ENCODE measurements at places on chromosomes 16 and 17.

- DNase-seq, result no peak
Observed at GRCh38 chr17:80393961-80394360, 21.0 kb upstream of the ENDOV start.

DNA sequence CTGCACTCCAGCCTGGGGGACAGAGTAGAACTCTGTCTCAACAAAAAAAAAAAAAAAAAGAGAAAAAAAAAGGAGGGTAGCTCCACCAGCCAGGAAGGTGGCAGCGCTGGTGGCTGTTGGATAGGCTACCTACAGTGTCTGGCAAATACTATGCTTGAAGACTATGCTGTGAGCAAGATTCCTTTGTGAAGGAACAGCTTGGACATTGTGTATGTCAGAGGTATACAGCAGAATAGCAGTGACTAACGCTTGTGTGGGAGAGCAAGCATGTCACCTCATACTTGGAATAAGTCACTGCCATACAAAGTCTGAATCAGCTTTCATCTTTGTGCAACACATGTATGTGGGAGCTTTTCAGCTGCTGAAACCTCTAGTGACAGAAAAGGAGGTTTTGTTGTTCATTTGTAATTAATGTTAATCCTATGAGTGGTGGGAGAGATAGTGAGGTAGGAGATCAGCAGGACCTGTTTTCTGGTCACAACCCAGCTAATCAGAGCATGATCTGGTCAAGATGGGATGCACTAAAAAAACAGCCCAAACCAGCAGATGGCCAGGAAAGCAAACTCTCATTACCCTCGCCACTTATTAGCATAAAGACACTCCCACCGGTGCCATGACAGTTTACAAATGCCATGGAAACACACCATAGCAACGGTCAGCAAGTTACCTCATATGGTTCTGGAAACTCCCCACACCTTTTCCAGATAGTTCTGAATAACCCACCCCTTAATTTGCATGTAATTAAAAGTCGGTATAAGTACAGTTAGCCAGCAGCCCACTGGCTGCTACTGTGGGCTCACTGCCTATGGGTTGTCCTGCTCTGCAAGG lies 6.8 kb upstream of the ITGAD start:
- DNase-seq, result peak; percentile 18

DNA sequence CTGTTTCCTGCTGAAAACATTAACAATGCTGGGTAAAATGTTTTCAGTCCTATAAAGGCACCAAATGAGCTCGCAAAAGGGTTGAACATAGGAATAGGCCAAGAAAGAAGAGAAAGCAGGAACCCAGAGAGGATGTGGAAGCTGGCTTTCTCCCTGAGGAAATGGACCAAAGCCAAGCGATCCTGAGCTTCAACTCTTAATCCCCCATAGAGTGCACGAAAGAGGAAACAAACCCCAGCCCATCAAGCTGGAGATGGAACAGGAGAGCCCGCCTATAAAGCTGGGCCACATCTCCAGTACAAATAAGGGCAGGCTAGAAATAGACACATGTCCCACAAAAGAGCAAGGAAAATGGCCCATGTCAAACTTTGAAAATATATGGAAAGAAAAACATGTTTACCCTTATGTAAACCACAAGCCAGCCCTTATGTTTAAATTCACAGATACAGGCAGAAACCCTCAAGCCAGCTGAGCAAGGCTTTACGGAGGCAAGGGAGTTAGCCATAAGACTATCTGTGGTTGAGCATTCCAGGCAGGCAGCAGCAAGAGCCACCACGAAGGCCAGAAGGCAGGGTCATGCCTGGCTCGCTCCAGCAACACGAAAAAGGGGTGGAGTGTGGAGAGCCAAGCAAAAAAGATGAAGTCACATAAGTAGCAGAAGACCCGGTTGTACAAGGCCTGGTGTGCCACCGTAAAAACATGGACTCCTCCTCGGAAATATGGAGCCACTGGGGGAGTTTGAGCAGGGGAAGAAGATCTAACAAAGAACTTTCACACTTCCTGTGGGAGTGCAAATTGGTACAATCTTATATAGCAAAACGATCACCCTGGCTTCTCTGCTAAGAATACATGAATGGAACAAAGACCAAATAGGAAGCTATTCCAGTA lies 27.8 kb downstream of the COPRS start:
- no peak for DNase-seq

DNA sequence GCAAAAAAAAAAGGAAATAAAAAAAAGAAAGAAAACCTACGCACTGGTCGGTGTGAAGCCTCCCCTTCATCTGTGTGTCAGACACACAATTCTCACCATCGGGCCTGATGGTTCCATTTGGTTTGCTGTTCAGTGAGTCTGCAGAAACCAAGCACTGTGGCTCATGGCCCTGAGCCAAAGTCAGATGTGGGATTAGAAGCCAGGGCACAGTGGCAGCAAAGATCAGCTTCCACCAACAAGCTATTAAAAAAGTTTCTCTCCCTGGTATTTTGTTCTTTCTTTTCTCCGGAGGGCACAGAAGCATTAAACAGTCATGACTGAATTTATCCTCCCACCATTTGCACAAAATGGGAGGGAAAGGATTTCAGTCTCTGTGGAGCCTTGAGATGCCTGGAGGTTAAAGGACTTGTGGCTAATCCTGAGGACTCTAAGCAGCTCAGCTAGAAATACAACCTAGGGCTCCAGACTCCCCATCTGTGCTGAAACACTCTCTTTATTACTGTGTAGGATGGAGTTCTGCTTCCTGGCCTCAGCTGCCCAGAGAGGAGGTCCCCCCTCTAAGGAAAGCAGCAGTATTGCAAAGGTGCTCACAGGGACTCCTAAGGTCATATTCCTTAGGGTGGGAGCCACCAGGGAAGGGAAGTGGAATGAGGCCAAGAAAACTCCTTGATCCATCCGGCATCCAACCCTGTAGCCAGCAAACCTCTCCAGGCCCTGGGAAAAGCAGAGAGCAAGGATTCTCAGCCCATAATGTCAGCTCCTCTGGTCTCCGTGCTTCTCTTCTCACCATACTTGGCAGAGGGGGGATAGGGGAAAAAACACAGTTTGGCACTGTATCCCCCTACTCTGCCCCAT lies 28.2 kb downstream of the SLC39A11 start:
- DNase-seq, result peak; percentile 84

DNA sequence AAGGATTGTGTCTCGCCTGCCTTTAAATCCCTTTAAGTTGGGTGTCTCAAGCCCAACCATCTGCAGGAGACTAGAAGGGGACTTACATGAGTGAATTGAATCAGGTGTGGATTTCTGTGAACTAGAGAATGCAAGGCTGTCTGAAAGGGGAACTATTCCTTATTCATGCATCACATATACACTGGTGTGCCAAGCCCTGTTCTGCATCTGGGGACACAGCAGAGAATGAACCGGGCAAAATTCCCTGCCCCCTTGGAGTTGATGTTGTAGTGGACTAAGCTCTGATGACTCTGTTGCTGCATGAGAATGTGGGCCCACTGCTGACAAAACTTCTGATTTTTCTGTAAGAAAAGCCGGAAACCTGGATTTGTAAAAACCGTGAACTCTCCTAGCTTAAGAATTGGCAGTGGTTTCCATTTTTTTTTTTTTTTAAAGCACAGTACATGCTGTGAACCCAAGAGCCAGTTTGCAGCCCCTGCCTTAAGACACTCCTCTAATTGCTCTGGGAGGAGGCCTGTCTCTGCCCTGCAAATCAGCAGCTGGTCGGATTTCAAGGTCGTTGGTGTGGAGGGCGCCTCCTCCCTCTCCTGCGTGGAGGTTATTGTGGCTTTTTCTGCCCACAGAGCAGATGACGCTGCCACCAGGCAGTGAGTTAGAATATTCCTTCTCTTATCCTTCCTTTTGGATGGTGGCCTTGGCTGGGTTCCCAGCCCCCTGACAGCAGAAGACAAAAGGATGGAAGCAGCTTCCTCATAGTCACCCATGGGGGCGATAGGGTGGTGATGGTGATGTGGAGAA lies 131.0 kb downstream of the PRKCB start:
- DNase-seq, result no peak

GRCh38 chr17:2337544-2338314 lies 428 bp downstream of the SGSM2 start:
- DNase-seq, result peak; percentile 80

- DNase-seq, result no peak
Observed at GRCh38 chr16:57497121-57497520, 10.8 kb upstream of the DOK4 start.

GRCh38 chr16:75288181-75288580 lies 36.8 kb upstream of the BCAR1 start:
- no peak for DNase-seq

GRCh38 chr17:42521036-42521435 lies 15.0 kb upstream of the NAGLU start:
- DNase-seq, result no peak

GRCh38 chr16:48321317-48322036 lies 63.7 kb downstream of the SIAH1 start:
- no peak for DNase-seq

DNA sequence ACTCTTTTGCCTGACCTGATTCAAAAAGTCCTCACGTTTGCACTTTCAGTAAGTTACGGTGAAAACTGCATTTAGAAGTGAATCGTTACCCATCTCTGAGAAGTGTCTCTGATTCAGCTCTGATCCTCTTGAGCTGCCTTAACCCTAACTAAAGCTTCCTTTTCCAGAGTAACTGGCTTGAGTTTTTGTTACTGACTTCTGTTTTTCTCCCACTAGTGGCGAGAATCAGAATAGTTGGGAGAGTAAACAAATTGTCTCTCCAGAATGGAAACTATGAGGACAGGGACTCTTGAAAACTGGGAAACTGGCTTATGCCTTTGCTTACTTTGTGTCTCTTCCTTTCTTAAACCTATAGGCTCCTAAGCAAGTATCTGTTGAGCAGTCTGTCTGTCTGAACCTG lies 31.3 kb upstream of the KPNB1 start:
- DNase-seq, result no peak
